ENCODE measurements at places on chromosomes 12 and 14.
A peak's percentile ranks its signal among the peaks of the same experiment; 100 is the strongest.

- DNase-seq, result no peak
Measured at GRCh38 chr14:37707716-37708115, 112.3 kb downstream of the TTC6 start.

GRCh38 chr12:4356041-4356327 is 23.5 kb downstream of the FGF23 start:
- peak; percentile 9 for DNase-seq

DNA sequence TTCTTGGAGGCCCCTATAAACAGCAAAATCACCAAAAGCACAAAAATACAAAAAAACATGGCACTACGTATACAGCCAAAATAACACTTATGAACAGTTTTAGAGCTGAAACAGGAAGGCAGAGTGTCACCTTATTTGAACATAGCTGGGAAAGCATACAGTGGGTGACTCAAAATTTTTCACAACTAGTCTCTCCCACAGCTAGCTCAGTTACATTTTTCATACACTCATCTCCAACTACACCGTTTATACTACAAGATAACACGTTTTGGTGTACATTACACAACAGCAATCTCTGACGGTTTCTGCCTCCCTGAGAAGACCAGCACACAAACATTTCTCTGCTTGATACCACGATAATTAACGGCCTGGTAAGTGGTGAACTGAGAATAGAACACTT is 2.9 kb downstream of the RAD52 start:
- DNase-seq, result peak; percentile 35

DNA sequence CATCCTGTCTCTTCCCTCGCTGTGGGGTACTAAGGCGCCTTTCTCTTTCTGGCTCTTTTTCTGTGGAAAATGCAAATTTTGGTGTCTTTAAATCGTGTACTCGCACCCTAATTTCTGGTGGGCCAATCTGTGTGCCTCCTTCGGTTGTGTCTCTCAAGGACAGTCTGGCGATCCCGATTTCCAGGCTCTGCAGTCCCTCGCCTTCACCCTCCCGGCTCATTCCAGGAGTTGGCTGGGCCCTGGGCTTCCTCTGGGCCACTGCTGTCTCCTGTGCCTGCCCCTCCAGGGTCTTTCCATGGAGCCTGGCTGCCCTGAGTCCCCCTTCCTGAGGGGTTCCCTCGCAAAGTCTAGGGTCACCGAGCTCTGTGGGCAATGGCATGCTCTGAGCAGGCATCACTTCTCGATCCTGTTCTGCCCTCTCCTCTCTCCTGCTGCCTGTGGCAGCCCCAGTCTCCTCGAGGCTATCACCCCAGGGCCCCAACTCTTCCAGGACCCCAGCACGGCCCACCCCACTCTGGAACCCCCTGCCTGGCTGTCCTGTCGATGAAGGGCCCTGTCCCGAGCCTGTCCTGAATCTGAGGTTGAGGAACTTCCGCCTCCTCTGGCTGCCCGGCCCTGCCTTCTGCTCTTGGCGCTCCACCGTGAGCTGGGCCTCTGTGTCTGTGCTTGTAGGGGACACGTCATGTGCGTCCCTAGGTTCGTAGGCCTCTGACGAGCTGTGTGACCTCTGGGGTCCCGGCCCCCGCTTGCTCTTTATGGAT is 24.1 kb downstream of the AHNAK2 start:
- DNase-seq, result no peak

GRCh38 chr14:32622742-32623141 is 293.6 kb downstream of the AKAP6 start:
- no peak for DNase-seq

- no peak for DNase-seq
Measured at GRCh38 chr14:80545935-80546854, 334.9 kb upstream of the DIO2 start.

GRCh38 chr12:106389151-106389550 is 31.6 kb downstream of the POLR3B start:
- no peak for DNase-seq

DNA sequence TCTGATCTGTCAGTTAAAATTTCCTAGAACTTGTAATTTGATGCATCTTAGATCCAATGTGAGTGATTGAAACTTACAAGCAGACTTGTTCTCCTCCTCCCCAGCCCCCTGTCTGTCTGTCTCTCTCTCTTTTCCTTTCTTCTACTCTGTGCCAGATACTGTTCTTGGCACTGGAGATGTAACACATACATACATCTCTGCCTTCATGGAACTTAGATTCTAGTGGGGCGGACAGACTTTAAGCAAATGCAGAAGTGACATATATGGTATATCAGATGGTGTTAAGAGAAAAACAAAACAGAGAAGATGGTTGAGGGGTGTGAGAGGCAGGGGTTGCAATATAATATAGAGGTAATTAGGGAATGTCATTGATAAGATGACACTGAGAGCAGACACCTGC is 6.6 kb downstream of the CHST11 start:
- no peak for DNase-seq

DNA sequence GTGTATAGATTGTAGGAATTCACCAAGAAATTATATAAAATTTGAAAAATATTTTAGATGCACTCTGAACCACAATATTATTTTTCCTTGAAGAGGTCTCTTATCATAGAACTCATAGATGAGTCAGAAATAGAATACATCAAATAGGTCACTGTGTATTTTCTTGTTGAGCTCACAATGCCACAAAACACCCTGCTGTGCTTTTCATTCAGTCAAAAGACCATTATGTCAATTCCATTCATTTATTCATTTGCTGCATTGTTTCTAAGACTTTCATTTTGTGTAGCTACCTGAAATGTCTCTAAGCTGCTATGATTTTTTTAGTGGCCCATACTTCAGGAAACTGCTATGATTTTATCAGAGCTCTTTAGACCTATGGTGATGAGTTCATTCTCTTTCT is 231.9 kb upstream of the AVPR1A start:
- DNase-seq, result no peak

GRCh38 chr12:41076114-41076513 is 112.0 kb upstream of the PDZRN4 start:
- no peak for DNase-seq

GRCh38 chr12:131530041-131530332 is 180.9 kb upstream of the SFSWAP start:
- DNase-seq, result no peak

DNA sequence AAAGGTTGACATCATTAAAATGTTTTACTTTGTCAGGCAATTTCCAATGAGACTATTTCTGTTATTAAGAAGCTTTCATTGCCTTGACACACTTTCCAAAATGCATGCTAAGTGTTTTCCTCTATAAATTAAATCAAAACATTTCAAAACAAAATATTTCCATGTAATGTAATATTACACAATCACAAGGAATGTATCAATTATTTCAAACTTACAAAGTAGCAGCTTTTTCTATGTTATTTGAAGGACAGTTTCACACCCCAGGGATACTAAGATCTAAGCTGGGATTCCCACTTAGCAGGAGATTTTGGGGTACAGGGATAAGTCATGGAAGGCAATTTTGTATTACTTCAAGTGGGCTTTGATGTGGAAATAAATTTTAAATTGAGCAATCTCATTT is 144.9 kb downstream of the FOXG1 start:
- DNase-seq, result no peak

Data from EH (cell line).